CD4-positive, alpha-beta T cell treated with Interleukin-15 for 1 hour (primary cell): ENCODE measurements at places on chromosomes 7 and 10.

DNA sequence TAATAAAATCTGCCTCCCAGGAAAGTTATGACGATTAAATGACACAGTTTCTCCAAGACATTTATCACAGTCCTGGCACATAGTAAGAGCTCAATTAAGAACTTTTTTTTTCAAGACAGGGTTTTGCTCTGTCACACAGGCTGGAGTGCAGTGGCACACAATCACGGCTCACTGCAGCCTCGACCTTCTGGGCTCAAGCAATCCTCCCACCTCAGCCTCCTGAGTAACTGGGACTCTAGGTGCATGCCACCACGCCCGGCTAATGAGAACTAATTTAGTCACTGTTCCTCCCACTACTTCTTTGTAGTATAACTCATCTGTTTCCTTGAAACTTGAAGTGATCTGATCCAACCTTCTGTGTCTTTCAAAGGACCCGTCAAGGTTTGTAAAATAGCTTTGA, 42.2 kb upstream of the MXI1 start:
- DNase-seq = no peak

- DNase-seq = peak; percentile 63
Measured at GRCh38 chr10:72337039-72337629, 17.6 kb downstream of the DNAJB12 start.

- no peak for DNase-seq
Measured at GRCh38 chr10:11173042-11173441, 155.4 kb downstream of the CELF2 start.

DNA sequence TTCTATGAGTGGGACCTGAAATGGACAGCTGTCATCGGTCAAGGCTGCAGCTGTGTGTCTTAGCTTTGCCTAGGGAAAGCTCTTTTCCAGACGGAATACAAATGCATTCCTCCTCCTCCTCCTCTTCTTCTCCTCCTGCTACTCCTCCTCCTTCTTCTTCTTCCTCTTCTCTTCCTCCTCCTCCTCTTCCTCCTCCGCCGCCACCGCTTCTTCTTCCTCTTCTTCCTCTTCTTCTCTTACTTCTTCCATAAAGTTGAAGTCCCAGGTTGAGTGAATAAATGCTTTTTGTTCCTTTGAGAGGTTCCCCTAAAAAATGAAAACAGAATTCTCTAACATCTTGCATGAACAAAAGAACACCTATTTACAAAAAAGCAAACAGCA, 28.7 kb downstream of the KLF6 start:
- no peak for DNase-seq

DNA sequence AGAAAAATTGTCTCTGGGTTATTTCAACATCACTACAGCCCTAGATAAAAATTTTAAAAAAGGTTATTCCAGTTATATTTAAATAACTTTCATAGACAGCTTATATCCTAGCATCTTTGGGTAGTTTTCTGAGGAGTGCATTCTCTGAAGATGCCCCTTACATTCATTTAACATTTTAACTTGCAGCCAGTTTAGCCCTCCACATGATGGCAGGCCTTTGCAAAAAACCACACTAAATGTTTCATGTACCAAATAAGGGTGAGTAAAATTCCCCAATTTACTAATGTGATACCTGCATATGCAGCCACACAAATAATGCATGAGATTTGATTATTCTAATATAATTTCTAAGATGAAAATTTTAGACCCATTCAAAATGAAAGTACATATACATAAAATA, 108.4 kb upstream of the ZWINT start:
- no peak for DNase-seq

- DNase-seq = no peak
Measured at GRCh38 chr10:79392506-79393176, 45.4 kb downstream of the PPIF start.

DNA sequence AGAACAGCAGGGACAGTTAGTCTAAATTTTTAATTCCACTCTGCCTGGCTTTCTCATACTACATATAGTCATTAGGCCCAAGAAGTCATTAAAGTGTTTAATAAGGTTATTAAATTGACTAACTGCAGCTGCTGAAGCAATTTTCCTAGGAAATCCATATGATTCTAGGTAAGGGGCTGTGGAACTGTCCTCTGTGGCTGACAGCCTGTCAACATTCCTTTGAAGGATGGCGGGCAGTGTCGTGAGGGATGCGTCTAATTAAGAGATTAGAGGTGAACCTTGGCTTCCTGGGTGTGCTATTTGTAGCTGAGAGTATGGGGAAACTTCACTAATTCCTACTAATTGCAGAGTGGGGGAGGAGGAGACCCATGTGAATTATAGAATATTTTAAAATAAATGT, 64.6 kb downstream of the SNX10 start:
- no peak for DNase-seq

- no peak for DNase-seq
Measured at GRCh38 chr10:2734603-2735002, 332.7 kb upstream of the PFKP start.

- DNase-seq = no peak
Measured at GRCh38 chr10:11086177-11086840, 68.6 kb downstream of the CELF2 start.

- no peak for DNase-seq
Measured at GRCh38 chr10:113802997-113803396, 50.9 kb downstream of the DCLRE1A start.

DNA sequence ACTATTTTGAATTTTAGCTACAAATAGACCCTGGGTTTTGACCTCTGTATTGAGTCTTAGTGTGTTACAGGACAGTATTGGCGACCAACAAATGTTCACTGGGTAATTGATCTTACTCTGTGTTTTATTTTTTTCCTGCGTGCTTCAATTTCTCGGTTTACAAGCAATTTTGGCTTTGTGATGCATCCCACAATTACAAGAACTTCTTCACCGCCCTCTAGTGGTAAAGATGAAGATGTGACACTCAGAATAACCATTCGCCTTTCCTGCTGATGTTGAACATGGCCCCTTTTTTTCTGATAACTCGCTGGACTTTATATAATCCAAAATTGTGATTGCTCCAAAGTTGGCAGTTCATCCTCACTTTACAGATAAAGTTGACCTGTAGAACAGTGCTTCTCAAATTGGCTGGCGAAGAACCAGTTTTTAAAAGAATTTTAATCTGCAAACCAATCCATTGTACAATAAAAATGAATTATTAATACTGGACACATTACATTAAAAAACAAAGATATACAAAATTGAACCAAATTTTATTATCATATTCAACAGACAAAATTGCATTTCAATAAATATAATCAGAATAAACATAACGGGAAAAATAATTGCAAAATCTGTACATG, 20.2 kb upstream of the SMC3 start:
- peak; percentile 25 for DNase-seq

DNA sequence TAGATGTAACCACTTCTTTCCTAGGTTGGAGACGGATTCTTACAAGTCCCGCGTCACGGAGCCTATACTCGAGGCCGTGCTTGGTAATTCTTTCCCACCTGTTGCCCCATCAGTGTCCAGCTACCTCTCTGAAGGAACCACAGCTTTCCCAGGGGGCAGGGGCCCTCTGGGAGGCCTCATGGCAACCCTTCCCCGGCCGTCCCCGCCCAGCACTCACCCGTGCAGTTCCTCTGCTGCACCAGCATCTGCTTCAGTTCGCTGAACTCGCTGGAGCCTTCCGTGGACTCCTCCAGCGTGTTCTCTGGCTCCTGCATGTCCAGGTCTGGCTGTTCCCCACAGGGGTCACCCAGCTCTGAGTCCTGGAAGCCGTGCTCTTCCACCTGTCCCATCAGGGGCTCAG, 24.5 kb downstream of the ZNF777 start:
- no peak for DNase-seq

DNA sequence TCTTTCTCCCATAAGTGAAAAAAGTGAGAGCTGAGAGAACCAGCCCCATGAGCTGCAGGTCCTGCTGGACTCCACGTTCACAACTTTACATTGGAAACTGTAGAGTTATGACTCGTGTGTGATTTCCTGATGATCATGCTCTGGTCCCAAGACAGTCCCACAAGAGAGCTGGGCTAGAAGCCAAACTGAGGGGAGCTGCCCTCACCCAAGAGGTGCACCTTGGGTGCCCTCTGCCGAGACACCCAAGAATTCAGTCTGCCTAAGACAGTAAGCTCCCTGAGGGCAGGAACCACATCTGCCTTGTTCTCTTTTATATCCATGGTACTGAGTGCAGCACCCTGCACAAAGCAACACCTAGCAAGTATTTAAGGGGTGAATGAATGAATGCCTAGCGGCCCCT, 112.8 kb upstream of the SFMBT2 start:
- DNase-seq = no peak

GRCh38 chr7:38335492-38336147, 62.2 kb upstream of the TARP start:
- peak; percentile 91 for DNase-seq

DNA sequence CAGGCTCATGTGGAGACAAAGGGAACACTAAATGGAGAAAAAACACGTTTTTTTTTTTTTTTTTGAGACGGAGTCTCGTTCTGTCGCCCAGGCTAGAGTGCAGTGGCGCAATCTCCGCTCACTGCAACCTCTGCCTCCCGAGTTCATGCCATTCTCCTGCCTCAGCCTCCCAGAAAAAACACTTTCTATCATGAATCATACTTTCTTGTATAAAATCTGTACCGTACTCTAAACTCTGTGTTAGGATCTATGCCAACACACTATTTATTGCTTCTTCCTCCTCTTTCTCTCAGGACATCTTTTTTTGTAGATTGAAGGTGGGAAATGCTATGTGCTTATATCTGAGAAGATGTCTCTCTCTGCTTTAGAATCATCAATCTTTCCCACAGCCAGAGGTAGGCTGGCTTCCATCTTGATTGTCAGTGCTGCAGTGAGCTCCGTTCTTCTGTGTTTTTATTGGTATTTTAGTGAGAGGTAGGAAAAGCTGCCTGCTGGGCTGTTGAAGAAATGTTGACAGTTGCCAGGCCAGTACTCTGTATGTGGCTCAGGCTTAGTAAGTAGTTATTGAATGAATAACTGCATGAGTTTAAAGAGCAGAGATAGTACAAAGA, 101.1 kb downstream of the GPR85 start:
- no peak for DNase-seq

- DNase-seq = no peak
Measured at GRCh38 chr10:113496111-113497109, 56.4 kb upstream of the HABP2 start.
